ENCODE measurements at places on chromosomes 6 and 20.

DNA sequence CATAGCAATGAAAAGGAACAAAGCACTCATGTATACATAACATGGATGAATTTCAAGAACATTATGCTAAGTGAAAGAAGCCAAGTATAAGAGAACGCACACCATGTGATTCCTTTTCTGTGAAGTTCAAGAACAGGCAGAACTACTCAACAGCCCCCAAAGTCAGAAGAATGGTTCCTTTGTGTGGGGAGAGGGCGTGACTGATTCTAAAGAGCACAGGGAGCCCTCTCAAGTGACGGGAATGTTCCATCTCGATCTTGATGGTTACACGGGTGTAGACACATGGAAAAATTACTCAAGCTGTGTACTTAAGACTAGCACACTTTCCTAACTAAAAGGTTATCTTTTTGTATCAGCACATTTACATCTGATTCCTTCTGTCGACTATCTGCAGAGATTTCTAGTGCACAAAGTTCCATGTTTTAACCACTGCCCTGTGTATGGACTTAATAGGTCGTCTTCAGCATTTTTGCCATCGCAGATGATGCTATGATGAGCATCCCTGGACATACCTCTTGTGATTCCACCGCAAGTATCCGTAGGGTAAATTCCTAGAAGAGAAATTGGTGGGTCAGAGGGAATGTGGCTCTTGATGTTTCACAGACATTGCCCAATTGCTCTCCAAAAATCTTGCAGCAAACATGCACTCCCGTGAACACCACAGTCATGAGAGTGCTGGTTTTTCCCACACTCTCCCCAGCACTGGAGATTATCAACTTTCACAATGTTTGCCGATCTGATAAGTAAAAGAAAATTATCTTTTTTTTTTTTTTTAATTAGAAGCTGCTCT is 279.3 kb downstream of the BMP7 start:
- DNase-seq: no peak

GRCh38 chr6:132087391-132087790 is 136.2 kb upstream of the CCN2 start:
- DNase-seq: no peak

GRCh38 chr6:3081960-3082359 is 13.7 kb downstream of the RIPK1 start:
- no peak for DNase-seq

DNA sequence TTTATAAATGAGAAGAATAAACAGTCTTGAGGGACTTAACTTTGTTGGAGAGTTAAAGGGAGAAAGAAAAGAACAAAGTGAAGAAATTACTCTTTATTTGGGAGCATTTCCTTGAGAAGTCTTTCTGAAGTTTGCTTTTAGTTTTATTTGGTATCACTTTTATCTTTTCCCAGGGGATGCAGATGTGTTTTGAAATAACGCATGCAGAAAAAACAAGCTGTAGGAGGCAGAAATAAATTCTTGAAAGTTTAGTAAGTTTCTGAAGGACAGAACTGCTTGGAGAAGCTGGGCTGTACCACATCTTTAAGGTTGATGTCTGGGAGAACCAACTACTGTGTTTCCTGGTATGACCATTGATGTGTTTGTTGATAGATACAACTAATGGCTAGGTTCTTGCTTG is 75.0 kb downstream of the PLCB4 start:
- DNase-seq: no peak

DNA sequence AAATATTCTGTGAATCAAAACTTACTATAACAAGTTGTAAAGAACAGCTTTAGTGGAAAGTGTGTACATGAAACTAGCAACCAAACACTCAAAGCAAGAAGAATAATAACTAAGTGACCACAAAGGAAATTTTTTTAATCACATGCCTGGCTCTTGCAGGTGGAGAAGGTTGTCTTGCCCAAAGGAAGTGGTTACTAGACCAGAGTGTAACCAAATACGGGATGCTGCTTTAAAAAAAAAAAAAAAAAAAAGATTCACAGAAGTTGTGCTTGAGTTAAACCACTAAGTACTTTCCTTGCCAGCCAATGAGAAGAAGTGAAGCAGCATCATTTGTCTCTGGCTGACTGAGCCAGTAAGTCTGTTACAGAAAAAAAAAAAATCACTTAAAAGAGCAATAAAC is 19.1 kb upstream of the HLA-DQB1 start:
- DNase-seq: no peak

DNA sequence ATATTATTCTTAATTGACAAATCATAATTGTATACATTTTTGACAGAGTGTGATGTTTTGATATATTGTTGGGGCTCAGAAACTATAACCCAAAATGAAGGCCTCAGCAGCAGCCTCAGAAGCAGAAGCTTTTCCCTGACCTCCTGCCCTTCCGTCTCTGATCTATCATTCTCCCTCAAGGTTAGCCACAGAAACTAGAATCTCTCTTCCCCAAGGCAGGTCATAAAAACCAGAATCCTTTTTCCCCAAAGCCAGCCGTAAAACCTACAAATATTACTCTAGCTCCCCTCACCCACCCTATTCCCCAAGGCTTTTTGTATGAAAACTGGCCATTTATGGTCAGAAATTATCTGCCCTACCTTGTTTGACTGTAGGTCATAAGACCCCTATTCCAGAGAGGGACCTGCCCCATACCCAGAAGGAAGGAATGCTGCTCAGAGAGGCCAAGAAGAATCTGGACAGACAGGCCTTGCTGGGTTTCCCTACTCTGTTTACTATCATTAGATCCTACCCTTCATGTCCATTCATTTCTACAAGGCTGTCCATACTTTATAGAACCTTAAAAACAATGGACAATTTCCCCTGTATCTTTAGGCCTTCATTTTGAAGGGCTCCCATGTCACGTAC is 14.5 kb downstream of the OR2B2 start:
- DNase-seq: no peak

GRCh38 chr6:163842467-163842866 is 427.9 kb downstream of the QKI start:
- DNase-seq: no peak

DNA sequence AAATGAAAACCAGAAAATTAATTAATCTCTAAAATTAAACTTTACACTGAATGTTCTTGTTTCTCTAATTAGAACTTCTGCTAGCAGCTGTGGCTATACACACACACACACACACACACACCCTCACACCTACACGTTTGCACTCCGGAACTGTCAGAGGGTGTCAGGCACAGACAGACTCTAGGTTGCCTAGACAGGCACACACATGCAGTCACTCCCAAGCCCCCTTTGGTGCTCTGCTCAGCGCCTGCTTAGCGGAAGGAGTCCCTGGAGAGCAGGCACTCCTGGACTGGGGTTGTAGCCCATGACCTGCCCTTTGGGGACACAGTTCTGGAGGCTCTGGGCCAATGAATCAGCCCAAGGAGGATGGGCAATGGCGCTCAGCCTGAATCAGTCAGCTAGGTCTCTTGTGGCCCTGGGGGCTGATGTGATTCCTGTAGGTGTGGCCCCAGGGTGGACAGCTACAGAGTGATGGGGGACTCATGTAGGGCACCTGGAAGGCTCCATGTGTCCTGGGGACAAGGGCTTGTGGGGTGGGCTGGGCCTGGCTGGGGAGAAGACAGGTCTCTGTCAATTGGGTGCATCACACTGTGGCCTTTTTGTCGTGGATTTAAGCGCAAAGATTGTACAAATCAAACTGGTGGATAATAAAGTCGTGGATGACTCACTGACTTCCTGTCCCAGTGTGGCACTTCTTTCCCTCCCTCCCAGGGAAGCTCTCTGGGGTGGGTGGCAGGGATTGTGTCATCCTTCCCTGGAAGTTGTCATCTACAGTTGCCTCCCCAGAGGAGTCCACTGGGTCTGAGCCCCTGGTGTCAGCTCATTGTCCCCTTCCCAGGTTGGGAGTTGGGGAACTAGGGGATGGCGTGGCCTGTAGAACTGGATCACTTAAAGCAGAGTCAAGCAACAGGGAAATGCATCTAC is 8.8 kb downstream of the TMEM151B start:
- no peak for DNase-seq

DNA sequence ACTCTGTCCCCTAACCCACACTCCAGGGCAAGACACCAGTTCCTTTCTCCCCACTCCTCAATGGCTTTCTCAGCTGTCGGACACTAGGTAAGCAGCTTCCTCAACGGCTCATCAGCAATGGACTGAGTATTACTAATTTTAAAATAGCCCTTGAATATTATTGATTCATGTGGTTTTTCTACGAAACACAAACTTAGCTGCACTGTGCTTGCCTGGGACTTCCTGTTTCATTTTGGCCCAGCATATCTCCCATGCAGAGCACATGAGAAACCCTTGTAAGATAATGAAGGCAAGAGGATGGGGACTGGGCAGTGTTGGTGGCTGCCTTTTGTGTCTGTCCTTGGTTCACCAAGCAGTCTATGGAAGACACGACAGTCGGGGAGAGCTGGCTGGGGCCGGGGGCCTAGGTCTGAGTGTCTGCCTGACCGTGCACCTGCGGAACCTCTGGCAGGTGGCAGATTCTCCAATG is 48.9 kb downstream of the RNASET2 start:
- DNase-seq: no peak

GRCh38 chr20:56373942-56374341 is 15.2 kb downstream of the FAM210B start:
- DNase-seq: no peak

DNA sequence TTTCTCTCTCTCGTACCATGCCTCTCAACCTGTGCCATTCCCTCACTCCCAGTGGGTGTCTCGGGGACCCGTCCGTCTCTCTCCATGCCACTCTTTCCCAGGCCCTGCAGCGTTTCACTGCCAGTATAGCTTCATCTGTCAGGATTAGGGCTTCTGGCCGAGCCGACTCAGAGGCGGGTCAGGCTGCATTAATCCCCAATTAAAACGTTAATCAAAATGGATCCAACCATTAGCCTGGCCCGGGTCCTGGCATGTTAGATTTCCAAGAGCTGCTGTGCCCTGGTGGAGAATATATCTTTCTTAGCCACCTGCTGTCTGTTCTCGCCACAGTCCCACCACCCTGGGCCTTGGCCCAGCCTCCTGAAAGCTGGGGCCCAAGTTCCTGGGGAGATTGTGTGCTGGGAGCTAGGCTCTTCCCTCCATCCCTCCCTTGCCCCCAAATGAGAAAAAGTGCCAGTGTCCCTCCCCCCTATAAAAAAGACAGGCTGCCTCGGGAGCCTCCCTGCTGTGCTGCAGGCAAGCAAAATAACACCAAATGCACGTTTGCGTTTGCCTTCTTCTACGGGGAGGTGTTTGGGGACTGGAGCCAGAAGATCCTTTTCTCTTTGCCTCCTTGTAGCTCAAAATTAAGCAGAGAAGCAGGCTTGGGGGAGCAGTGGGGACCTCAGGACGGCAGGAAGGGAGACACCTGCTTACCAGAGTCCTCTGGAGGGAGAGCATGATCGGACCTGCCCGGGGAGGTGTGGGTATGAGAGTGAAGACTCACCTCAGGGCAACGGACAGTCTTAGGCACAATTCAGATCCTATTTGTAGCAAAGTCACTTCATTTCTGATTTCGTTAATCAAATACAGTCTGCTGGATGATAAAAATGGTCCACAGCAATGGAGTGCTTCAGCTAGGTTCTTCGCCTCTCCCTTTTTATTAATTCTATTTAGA is 3.0 kb downstream of the KCNG1 start:
- no peak for DNase-seq

GRCh38 chr6:47483853-47484546 is 6.4 kb downstream of the CD2AP start:
- DNase-seq: peak; percentile 57

DNA sequence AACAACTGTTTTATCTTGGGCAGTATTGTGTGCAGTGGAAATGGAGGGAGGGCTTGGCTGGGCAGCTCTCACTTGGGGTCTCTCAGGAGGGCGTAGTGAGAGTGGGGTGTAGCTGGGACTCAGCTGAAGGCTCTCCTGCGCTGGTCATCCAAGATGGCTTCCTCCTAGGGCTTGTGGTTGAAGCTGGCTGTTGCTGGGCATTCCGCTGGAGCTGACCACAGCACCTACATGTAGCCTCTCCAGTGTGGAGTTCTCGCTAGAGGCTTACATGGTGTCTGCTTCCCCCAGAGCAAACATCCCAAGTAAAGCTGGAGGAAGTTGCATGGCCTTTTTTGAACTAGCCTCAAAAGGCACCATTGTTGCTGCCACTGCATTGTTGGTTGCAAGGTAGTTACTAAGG is 344.1 kb upstream of the MARCKS start:
- DNase-seq: no peak

GRCh38 chr6:111939902-111940301 is 66.7 kb upstream of the FYN start:
- DNase-seq: no peak

DNA sequence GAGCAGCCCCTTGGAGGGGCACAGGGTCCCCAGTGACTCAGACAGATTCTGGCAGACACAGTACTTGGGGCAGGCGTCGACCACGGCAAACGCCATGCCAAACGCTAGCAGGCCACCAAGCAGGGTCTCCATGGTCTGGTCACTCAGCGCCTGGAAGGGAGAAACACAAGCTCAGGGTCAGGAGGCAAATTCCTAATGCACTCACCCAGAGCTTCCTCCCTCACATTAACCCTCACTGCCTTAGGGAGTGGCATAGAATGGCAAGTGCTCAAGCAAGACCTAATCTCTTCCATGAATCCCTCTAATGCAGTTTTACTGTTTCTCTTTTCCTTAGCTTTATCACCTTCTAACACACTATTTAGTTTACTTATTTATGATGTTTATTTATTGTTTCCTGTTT is 154.2 kb downstream of the LRFN2 start:
- no peak for DNase-seq

DNA sequence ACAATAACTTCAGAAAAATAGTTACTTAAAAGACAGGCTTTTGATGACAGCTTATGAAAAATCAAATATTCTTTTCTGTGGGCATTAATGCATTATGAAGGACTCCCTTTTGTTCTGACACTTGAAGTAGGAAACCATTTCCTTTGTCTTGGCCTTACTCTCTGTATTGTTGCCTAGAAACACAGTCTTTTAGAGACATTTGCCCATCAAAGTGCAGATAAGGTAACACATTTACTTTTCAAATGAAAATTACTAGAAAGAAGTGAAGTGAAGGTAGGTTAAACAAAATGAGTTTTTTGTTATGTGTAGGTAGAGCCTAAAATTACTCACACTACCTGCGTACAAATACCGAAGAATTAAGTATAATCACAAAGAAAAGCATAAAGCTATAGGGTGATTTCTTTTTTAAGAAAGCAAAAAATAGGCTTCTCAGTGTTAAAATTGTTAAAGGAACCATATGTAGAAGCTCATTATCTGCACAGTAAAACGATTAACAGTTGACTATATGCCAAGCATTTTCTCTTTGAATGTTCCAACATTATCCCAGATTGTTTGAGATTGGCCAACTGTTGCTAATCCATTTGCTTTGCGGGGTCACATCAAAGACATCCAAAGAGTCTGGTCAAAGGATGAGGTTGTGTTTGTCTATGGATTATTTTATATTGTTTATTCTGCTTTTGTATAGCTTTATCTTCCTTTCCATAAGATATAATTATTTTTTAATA is 542.0 kb upstream of the RNF217 start:
- no peak for DNase-seq

GRCh38 chr20:60513141-60513540 is 554.9 kb downstream of the CDH26 start:
- no peak for DNase-seq

- no peak for DNase-seq
Measured at GRCh38 chr6:154234019-154234772, 122.4 kb downstream of the IPCEF1 start.
